ENCODE measurements at places on chromosomes 3 and 15.

DNA sequence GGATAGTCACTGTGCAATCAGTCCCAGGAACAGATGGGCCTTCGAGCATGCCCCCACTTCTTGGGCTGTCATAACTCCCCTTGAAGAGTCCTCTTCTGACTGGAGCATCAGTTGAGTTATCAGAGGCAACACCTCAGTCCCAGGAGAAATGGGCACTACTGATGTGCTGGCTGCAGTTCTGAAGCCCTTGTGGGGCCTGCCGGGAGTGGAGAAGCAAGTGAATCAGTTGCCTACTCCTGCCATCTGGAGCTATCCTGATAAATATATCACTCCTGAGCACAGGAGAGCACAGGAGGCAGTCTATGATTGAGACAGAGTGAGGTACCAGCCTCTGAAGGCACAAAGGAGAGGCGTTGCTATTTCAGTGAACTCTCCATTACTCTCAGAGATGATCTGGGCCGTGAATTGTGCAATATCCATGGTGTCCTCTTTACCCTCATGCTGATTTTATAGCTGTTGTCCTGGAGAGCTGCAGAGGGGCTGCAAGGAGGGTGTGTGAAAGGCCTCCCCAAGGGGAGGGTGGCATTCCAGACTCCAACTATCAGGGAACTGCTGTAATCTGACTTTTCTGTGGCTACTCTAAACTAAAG lies 344.2 kb upstream of the ROPN1 start:
- DNase-seq = no peak

- DNase-seq = peak; percentile 31
These were observed 163.3 kb downstream of the CD47 start for GRCh38 chr3:107927361-107928083.

DNA sequence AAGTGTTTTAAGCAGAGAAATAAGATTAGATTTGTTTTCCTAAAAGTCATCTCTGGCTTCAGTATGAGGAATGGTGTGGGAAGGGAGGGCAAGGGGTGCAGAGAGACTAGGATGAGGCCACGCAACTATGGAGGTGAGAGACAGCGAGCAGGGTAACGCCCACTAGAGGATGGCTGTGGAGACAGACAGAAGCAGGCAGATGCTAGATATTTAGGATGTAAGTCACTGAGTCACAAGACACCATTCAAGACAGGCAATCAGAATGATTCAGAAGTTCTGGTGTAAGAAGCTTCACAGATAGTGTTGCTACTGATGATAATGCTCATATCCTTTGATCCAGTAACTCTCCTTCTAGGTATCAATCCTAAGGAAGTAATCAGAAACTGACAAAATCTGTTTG lies 19.1 kb downstream of the HSPBAP1 start:
- DNase-seq = no peak

- no peak for DNase-seq
These were observed 172.1 kb upstream of the MITF start for GRCh38 chr3:69567023-69567709.

DNA sequence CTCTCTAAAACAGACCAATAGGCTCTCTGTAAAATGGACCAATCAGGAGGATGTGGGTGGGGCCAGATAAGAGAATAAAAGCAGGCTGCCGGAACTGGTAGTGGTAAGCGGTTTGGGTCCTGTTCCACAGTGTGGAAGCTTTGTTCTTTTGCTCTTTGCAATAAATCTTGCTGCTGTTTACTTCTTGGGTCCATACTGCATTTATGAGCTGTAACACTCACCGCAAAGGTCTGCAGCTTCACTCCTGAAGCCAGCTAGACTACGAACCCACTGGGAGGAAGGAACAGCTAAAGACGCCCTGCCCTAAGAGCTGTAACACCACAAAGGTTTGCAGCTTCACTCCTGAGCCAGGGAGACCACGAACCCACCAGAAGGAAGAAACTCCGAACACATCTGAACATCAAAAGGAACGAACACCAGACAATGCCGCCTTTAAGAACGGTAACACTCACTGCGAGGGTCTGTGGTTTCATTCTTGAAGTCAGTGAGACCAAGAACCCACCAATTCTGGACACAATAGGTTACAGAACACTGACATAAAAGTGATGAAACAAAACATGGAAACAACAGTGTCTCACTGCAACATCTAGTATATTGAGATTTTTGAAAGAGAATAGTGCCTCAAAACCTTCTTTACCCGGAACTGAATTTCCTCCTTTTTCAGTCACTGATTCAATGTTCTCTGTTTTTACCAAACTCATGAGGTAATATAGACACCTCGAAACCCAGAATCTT lies 28.8 kb upstream of the PLSCR2 start:
- DNase-seq = no peak

DNA sequence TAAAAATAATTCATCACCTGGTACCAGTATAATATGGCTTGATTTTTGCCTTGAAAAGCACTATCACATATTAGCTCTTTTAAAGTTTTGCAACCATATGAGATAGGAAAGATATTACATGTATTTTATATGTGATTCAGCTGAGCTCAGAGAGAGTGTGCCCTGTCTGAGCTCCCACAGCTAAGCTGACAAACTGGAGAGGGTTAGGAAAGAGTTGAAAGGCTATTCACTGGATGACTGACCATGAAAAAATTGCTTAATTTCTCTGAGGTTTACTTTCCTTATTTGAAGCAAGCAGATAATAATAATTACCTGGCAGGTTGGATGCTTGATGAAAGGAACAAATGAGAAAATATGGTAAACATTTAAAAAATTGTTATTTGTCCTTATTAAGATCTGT lies 97.4 kb upstream of the CCDC80 start:
- no peak for DNase-seq

GRCh38 chr3:108152274-108152673 lies 61.4 kb upstream of the CD47 start:
- no peak for DNase-seq

- DNase-seq = no peak
These were observed 46.8 kb downstream of the CYP11A1 start for GRCh38 chr15:74320352-74321247.

DNA sequence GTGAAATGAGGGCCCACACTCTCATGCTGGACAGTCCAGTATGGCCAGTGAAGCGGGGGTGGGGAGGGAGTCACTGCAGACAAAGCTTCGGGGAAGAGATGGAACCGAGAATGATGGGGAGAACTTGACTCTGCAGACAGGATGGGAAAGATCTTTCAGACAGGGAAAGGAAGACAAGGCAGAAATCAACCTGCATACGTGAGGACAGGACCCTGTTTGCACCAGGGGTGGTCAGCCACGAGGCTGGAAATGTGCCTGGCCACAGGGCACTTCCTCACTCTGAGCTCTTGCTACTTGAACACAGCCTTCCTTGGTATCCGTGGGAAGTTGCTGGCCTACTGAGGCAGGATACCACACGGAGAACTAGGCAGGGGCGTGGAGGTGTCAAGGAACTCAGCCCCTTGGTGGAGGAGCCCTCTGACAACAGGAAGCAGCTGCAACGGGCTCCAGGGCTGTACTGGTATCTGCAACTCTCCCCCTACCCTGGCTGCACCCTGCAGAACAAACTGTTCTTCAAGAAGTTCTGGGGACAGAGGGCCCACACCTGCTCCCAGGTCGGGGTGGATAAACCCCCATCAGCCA lies 9.3 kb upstream of the SRP14 start:
- no peak for DNase-seq

DNA sequence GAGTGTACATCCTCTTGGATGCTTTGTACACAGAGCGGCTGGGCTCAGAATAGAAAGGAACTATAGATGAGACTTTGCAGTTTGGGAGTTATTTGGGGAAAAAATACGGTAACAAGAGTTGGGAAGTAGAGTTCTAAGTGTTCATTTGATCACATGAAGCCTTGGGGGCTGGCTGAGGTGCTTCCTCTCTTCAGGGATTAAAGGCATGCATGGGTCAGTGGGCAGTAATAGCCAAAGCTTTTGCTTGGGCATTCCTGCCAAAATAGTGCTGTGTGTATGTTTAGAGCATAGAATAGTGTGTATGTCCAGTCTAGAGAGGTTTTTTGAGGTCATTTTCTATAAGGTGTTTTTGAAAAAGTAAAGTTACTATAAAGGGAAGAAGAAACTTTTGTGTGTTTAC lies 12.8 kb downstream of the AKAP13 start:
- DNase-seq = no peak

DNA sequence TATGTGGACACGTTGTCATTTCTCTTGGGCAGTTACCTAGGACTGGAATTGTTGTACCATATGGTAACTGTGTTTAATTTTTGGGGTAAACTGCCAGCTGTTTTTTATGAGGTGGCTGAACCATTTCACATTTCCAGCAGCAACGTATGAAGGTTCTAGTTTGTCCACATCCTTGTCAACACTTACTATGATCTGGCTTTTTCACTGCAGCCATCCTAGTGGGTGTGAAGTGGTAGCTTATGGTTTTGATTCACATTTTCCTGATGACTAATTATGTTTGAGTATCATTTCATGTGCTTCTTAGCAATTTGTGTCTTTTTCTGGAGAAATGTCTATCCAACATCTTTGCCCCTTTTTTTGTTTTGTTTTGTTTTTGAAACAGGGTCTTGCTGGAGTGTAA lies 96.2 kb downstream of the VGLL4 start:
- no peak for DNase-seq

DNA sequence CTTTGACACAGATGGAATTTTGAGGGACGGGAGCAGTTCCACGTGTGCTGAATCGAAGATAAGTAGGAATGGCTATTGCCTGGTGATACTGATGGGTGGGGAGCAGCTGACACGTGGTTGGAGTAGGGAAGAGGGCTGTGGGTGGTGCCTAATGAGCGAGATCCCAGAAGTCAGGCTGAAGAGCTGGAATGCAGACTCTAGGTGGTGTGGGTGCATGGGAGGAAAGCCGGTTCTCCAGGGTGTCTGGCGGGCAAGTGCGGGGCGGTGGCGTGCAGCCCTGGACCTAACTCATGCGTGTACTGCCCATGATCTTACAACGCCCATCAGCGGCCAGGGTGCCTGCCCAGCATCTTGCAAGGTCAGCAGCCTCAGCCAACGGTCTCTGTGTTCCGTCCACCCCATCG lies 63.1 kb downstream of the ARNT2 start:
- no peak for DNase-seq

DNA sequence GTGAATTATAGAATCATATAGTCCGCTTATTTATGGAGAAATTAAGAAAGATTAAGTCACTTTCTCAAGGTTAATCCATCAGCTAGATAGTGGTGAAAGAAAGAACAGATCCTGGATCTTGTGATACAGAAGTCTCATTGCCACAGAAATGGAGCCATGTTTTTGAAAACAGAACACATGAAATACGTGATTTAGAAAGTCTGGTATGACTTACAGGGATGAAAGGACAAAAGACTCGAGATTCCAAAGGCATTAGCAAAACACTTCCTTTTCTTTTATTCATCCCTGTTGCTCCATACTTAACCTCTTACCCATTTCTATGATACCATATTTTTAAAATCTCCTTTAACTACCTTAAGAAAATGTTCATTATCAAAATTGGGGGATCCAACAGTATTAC lies 40.0 kb upstream of the TEX9 start:
- no peak for DNase-seq

DNA sequence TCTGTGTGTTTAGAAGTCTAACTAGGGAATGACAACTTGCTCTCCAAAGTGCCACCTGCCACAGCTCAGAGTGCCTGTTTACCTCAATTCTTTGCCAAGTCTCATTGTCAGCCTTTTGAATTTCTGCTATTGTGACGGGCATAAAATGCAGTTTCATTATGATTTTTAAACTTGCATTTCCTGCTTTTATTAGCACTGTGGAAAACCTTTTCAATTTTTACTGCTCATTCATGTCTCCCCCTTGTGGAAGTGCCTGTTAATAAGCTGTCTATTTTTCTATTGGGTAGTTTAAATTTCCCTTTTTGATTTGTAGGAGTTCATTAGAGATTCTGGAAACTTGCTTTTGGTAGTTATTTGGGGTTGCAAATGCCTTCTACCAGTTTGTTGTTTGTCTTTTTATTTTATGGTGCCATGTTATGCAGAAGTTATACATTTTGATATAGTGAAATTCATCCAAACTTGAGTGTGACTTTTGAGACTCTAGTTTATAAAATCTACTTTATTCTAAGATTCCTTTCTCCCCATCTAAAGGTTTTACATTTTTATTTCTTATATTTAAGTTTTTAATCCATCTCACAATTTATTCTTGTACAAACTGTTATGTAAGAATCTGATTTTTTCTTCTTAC lies 53.9 kb upstream of the FRMD4B start:
- DNase-seq = no peak

DNA sequence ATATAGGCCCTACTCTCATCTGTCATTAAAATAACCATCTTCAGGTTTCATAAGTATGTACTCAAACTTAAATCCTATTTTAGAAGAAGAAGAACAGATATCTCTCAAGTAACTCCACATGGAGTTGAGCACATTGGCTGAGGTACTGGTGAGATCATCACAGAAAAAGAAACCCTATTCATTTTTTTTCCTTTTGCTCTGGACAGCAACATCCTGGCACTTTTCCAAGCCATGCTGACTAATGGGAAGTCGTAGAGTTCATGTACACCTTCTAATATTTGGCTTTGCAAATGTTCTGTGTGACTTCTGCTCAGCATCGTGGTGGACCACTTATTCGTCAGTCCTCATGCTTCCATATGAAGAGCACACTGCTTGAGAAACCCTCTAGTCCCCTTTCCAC lies 336.0 kb upstream of the KCNH8 start:
- no peak for DNase-seq

- DNase-seq = no peak
These were observed 11.1 kb downstream of the ISG20 start for GRCh38 chr15:88649753-88650551.

DNA sequence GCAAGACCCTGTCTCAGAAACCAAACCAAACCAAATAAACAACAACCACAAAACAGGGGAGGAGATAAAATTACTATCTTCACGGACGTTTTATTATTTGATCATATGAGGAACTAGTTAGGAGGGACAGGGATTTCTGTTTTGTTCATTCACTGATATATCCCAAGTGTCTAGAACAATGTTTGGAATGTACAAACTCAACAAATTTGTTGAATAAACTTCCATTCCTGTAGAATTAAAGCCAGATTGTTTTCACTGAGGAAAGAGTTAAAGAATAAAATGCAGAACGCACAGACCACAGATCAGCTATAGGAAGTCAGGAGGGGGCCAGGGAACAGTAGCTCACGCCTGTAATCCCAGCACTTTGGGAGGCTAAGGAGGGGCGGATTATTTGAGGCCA lies 6.5 kb upstream of the STRC start:
- DNase-seq = no peak

GRCh38 chr3:52892625-52893311 lies 4.6 kb downstream of the STIMATE start:
- DNase-seq = no peak

DNA sequence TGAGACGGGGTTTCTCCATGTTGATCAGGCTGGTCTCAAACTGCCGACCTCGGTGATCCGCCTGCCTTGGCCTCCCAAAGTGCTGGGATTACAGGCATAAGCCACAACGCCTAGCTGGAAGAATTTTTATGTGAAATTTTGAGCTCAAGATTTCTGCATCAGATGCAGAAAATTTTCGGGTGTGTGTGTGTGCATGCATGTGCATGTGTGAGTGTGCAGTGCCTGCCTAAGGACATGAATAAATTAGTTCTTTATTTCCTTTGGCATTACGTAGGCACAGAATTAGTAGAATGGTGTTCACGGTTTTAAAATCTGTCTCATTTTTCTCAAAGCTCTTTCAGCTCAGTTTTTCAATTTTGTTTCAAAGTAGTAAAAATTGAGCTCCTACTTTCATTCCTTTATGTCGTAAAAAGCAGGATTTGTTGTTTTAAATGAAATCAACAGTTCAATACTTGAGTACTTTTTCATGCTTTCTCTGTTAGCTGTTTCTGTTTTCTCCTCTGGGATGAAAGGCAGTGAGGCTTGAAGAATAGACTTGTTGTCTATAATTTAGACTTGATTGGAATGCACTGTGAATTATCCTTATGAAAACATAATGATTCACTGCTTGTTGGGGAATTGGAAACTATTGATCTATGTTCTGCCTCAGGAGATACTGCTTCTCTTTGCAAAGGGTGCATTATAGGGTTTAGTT lies 23.3 kb upstream of the RAB11A start:
- DNase-seq = no peak

Data from stimulated activated CD8-positive, alpha-beta memory T cell treated with anti-CD3 and anti-CD28 coated beads, Interleukin-7, amount 100 ng/mL, for 1 hour (primary cell).